Activated T-helper 17 cell treated with anti-CD3 and anti-CD28 coated beads, Interleukin-2, amount 50 U/mL, for 72 hours (primary cell): ENCODE measurements at places on chromosomes 16 and 17. TPM values are rescaled to one million over a fixed set of nuclear protein-coding genes. Genes with fewer than 3 reads are reported as not detected.

TRPV2 gene
- total RNA-seq: 74.9 TPM

ITGAL gene
- total RNA-seq: 344 TPM

NLGN2 gene
- total RNA-seq: 4.5 TPM

DNA sequence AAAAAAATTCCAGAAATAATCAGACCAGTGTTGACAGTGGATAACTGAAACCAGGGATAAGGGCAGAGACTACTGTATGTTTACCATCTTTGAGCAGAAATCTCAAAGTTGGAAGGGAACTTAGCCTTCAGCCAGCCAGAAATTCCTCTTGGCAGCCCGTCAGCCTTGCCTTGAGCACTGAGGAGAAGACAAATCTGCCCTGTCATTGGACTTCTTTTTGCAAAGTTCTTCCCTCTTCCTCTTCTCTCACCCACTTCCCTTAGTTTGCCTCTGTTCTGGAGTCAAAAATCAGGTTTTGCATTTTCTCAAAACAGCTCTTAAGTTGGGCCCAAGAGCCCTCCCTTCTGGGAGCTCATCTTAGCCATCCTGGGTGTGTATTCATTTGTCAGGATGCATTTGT is 6.2 kb downstream of the TUFM start:
- no peak overlapping the region for H3K4me3 ChIP-seq
- no peak overlapping the region for H3K27ac ChIP-seq
- H3K27me3 ChIP-seq: no peaks in the 10 kb centered on the region
- ATAC-seq: no peak
- H3K36me3 ChIP-seq: peaks cover 82% of the 10 kb centered on the region

DNA sequence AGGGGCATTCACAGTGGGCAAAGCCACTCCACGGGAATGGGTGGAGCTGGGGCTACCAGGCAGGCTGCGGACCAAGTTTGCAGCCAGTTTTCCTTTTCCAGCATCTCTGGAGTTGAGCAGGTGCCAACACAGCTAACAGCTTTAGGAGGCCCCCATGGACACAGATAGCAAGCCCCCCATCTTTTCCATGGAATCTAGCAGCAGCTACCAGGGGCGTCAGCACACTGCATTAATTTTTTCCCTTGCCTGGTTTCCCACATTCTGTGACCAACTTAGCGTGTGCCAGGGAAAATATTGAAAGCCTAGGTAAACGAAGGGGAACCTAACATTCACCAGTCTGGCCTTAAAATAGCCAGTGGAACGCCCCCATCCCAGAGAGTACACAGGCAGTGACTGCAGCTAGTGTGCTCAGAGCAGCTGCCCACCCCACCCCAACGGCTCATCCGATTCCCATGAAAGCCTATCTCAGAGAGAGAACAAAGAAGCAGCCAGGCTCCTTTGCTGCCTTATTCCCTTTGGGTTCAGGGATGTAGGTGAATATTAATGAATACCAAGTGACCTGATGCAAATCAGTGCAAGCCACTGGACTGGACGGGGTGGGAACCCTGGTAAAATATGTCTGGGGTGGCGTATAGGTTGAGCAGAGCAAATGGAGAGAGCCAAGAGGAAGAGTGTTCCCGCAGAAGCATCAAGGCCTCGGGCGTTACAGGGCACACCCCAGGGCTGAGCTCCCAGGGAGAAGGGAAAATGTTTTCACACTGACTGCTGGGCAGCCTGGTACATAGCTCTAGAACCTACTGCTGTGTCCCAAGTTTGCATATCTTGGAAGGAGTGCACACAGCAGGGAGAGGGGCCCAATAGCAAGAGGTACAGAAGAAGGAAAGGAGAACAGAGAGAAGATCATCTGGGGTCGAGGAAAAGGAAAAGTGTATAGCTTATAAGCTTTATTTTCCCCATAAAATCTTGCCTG is 73.9 kb upstream of the SOX9 start:
- no peak overlapping the region for H3K4me3 ChIP-seq
- no peak for ATAC-seq
- H3K36me3 ChIP-seq: no peaks in the 10 kb centered on the region
- H3K4me1 ChIP-seq: no peaks in the 10 kb centered on the region
- no peak overlapping the region for H3K27ac ChIP-seq
- H3K27me3 ChIP-seq: peaks cover 24% of the 10 kb centered on the region

GNG13 gene
- total RNA-seq: not detected

DNA sequence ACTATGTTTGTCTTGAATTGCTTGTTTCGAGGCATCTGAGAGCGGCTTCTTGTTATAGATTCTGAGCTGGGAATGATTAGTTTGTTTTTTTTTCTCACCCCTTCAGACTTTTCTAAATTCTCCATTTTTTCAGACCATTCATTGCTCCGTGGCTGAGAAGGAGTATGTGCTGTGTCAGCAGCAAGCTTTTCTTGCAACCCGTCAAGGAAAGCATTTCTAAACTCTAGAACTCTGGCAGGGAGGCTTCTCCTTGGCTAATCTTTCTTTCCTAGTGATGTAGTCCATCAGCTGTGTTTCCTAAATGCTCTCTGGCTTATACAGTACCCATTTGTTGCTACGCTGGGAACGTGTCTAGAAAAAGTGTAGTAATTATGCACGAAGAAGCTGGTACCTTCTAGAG is 133.5 kb downstream of the FTO start:
- no peak for ATAC-seq
- H3K27ac ChIP-seq: no peak overlapping the region
- no peaks in the 10 kb centered on the region for H3K27me3 ChIP-seq
- peaks cover 8% of the 10 kb centered on the region for H3K4me1 ChIP-seq
- peaks cover 16% of the 10 kb centered on the region for H3K36me3 ChIP-seq

GRCh38 chr16:29878172-29878571 is 15.1 kb upstream of the CDIPT start:
- H3K4me3 ChIP-seq: peak overlapping the region; percentile 57
- no peak for ATAC-seq
- peaks cover 11% of the 10 kb centered on the region for H3K4me1 ChIP-seq
- peaks cover 21% of the 10 kb centered on the region for H3K27me3 ChIP-seq

DNA sequence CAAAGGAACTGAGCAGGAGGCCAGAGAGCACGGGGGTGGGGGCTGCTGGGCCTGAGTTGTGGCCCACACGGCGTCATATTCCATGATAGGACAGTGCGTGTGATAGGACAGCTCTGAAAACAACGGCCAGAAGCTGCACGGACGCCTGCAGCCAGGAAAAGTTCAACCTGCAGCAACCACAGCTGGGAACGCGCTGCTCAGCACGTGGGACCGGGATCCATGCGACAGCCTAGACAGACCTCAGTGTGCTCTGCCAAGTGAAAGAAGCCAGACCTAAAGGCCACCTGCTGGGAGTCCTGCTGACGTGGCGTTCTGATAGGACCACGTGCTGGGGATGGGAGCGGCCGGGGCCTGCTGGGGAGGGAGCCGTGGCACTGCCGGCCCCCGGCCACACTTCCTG is 21.6 kb downstream of the CTU2 start:
- H3K27me3 ChIP-seq: no peaks in the 10 kb centered on the region
- no peak overlapping the region for H3K4me3 ChIP-seq
- no peak for ATAC-seq

DNA sequence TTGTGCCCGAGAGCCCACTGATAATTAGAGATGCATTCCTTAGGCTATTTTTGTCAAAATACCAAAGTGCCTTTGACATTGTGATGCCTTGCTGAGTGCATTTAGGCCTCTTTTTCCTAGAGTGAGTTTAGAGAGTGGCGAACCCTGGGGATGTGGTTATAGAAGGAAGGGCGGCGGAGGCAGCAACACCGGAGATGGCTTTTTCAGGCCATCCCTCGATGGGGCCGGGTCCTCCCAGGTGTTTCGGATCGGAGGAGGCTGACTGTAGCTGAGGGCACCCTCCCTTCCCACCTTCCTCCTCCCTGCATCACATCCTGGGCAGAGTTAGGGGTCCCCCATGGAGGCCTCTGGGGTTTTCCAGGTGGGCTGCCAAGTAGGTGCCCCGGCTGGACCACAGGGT is 6.6 kb upstream of the SNAI3 start:
- peak; percentile 34 for ATAC-seq
- peaks cover 8% of the 10 kb centered on the region for H3K36me3 ChIP-seq
- no peaks in the 10 kb centered on the region for H3K27me3 ChIP-seq
- H3K4me1 ChIP-seq: peaks cover 7% of the 10 kb centered on the region

DNA sequence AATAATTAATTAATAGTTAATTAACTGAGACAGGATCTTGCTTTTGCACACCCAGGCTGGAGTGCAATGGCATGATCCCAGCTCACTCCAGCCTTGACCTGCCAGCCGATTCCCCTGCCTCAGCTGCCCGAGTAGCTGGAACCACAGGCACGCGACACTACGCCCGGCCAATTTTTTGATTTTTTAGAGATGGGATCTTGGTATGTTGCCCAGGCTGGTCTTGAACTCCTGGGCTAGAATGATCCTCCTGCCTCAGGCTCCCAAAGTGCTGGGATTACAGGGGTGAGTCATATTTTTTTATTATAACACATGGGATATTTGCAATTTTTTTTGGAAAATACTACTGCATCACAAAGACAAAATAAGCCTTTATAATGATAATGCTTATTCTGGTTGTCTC is 30.4 kb upstream of the BCAR1 start:
- no peaks in the 10 kb centered on the region for H3K4me1 ChIP-seq
- peaks cover 6% of the 10 kb centered on the region for H3K36me3 ChIP-seq
- H3K4me3 ChIP-seq: no peak overlapping the region

GRCh38 chr17:65457635-65458257 is 103.7 kb downstream of the AXIN2 start:
- no peak for ATAC-seq
- H3K4me1 ChIP-seq: no peaks in the 10 kb centered on the region
- H3K27ac ChIP-seq: no peak overlapping the region
- H3K4me3 ChIP-seq: no peak overlapping the region

C17orf50 gene
- total RNA-seq: not detected

GRCh38 chr17:1625581-1625980 is 3.1 kb downstream of the SLC43A2 start:
- H3K27me3 ChIP-seq: peaks cover 10% of the 10 kb centered on the region
- no peak for ATAC-seq
- H3K27ac ChIP-seq: no peak overlapping the region

DNA sequence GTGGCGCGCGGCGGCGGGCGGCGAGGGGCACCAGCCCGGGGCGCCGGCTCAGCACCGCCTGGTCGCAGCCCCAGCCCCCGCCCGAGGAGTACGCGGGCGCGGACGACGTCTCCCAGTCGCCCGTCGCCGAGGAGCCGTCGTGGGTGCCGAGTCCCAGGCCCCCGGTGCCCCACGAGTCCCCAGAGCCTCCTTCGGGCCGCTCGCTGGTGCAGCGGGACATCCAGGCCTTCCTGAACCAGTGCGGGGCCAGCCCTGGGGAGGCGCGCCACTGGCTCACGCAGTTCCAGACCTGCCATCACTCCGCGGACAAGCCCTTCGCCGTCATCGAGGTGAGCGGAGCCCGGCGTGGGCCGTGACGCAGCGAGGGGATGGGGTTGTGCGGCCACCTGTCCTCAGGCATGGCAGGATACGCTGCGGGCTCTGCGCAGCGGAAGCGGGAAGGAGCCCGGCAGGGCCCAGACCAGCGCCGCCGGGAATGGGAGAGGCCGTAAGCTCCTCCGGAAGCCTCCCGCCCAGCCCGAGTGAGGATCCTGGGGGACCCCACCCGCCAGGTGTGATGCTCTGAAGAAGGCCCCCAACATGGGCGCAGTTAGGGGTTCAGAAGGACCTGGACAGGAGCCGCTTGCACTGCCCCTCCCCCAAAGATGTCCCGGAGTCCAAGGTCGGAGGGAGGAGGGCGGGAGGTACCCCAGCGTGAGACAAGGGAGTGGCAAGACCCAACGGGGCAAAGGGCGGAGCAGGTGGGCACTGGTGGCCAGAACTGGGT is 522 bp downstream of the NAGS start:
- H3K4me1 ChIP-seq: peaks cover 9% of the 10 kb centered on the region
- peak overlapping the region; percentile 97 for H3K4me3 ChIP-seq
- ATAC-seq: no peak
- peaks cover 3% of the 10 kb centered on the region for H3K27me3 ChIP-seq
- no peak overlapping the region for H3K27ac ChIP-seq

- no peak overlapping the region for H3K4me3 ChIP-seq
- H3K36me3 ChIP-seq: peaks cover 100% of the 10 kb centered on the region
- no peaks in the 10 kb centered on the region for H3K27me3 ChIP-seq
- no peak for ATAC-seq
Measured at GRCh38 chr17:8459831-8460230, 24.1 kb downstream of the NDEL1 start.

FOXF1 gene
- total RNA-seq: not detected

GRCh38 chr16:1151424-1152122 is 1.3 kb upstream of the CACNA1H start:
- no peak overlapping the region for H3K27ac ChIP-seq
- ATAC-seq: no peak
- H3K4me1 ChIP-seq: no peaks in the 10 kb centered on the region
- H3K4me3 ChIP-seq: no peak overlapping the region
- no peaks in the 10 kb centered on the region for H3K36me3 ChIP-seq
- peaks cover 6% of the 10 kb centered on the region for H3K27me3 ChIP-seq

ITGAX gene
- 50.4 TPM for total RNA-seq

PPP1R27 gene
- not detected for total RNA-seq

DNA sequence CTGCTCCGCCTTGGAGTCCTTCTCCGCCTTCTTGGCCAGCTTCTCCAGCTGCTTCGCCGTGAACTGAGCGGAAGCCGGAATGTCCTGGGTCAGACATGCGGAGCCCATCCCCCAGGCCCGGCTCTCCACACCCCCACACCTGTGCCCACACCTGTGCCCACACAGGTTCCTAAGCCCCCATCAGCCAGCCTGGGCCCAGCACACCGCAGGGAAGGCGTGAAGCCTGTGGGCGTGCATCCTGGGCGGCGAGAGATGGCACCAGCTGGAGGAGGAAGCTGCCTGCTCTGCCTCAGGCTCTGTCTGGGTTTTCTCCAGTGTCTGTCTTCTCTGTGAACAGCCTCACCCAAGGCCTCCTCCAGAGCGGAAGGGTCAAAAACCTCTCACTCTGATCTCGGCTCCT is 5.9 kb downstream of the CHMP1A start:
- no peak overlapping the region for H3K4me3 ChIP-seq
- H3K4me1 ChIP-seq: no peaks in the 10 kb centered on the region
- H3K27me3 ChIP-seq: no peaks in the 10 kb centered on the region
- peaks cover 62% of the 10 kb centered on the region for H3K36me3 ChIP-seq
- ATAC-seq: no peak

DNA sequence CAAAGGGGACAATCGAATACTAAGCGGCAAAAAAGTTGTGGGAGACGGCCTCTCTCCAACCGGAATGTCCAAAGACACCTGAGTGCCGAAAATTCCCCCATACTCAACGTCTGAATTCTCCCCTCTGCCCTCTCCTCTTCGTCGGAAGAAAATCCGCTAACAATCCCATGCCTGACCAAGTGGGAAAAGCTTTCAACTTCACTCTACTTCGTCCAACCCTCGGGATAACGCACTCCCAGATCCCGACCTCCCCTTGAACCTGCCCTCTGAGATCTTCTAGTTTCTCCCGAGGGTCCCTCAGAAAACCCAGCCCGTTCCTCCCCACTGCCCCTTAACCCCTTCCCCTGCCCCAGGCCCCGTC is 961 bp downstream of the AMFR start:
- no peaks in the 10 kb centered on the region for H3K27me3 ChIP-seq
- H3K4me3 ChIP-seq: peak overlapping the region; percentile 97
- peaks cover 35% of the 10 kb centered on the region for H3K4me1 ChIP-seq
- ATAC-seq: no peak

GRCh38 chr16:48113471-48113870 is 42.3 kb downstream of the ABCC12 start:
- peaks cover 16% of the 10 kb centered on the region for H3K27me3 ChIP-seq
- H3K4me3 ChIP-seq: no peak overlapping the region
- no peaks in the 10 kb centered on the region for H3K36me3 ChIP-seq
- no peak overlapping the region for H3K27ac ChIP-seq
- H3K4me1 ChIP-seq: no peaks in the 10 kb centered on the region
- ATAC-seq: no peak

- no peak overlapping the region for H3K27ac ChIP-seq
- no peak overlapping the region for H3K4me3 ChIP-seq
- no peak for ATAC-seq
Measured at GRCh38 chr17:21200590-21201297, 13.2 kb downstream of the TMEM11 start.
